GM23338 (cell line): ENCODE measurements at places on chromosomes 5 and 9. TPM values are rescaled to one million over a fixed set of nuclear protein-coding genes. Genes with fewer than 3 reads are reported as not detected.
A peak's percentile ranks its signal among the peaks of the same experiment; 100 is the strongest.

FAM221B gene
- total RNA-seq, result not detected in 2 replicates

CCDC171 gene
- 3.5 and 4.4 TPM in 2 replicates for total RNA-seq

PTCH1 gene
- total RNA-seq, result 34.1 and 36.9 TPM in 2 replicates

PCDHAC2 gene
- total RNA-seq, result 11.8 and 13.1 TPM in 2 replicates

ZNF474 gene
- total RNA-seq, result 0.59 TPM in 1 of 2 replicates, not detected in the other

TNFSF8 gene
- total RNA-seq, result not detected in 2 replicates

OBP2B gene
- total RNA-seq, result not detected in 2 replicates

DNA sequence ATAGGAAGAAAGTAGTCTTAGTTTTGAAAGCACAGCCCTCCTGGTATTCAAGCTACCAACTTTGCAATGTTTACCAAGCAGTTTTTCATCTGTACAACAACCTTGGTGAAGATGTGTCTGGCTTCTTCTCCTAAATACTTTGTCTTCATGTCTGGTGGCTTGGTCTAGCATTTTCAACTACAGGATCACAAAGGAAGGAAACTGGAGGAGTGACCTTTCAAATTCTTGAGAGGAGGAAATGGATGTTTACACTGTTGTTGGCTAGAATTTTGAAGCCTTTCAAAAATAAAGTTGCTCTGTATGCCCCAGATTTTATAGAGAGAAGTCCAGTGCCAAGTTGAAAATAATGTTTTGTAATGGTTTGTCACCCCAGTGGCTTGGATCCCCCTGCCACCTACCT is 16.3 kb downstream of the PAM start:
- no peak overlapping the region for H3K27ac ChIP-seq
- H3K27me3 ChIP-seq, result no peaks in the 10 kb centered on the region
- DNase-seq, result no peak
- no peaks in the 10 kb centered on the region for H3K36me3 ChIP-seq
- no peak overlapping the region; the same call in 1 of the 2 replicates for H3K4me3 ChIP-seq

DNA sequence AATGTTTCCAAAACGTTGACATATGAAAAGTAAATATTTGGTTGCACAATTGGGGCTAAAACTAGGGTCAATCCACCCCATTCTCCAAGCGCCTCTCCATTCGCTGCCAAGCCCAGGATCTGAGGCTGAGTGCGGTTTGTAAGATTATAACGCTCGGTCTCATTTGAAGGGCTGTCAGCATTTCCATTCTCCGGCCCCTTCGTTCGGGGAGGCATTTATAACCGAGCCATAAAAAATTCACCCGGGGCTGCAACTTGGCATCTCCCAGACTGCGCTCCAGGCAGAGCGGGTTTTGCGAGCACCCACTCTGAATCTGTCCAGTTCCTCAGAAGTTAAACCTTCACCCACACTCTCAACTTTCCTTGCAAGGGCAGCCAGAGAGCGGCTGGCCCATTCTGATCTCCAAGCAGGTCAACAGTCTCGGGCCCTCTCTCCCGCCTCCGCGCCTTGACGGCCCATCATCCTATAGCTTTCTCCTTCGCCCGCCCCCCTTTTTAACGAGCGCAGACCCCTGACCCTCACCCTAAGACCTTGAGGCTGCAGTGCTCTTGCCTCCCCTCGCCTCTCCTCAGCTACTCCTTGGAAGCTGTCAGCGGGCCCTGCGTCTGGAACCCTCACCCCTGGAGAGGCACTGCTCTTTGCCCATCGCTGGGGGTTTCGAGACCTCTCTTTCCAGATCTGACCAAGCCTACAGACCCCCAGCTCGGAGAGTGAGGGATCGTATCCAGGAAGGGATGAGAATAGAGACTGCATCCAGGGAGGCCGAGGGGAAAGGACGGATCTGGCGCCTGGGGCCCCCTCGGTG is 1.1 kb downstream of the SLIT3 start:
- peaks cover 45% of the 10 kb centered on the region for H3K27me3 ChIP-seq
- H3K4me3 ChIP-seq, result peak overlapping the region; percentile 69
- H3K27ac ChIP-seq, result no peak overlapping the region
- H3K36me3 ChIP-seq, result no peaks in the 10 kb centered on the region
- DNase-seq, result peak; percentile 50

DNA sequence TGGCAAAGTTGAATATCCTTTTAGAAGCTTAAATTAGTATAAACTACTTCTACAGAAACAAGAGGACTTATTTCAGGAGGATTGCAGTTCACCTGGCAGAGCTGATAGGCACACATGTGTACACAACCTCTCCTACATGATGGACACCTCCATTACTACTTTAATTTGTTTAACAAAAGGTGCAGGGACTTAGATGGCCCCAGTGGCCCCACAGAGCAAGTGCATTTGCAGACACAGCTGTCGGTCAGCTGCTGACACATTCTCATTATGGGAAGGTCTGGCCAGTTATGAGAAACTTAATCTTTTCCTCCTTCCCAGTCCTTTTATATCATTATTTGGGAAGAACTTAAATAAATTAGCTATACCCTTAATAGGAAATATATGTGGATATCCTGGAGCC is 28.3 kb downstream of the TDRD7 start:
- H3K4me1 ChIP-seq, result no peaks in the 10 kb centered on the region; the same call in 1 of the 2 replicates
- H3K36me3 ChIP-seq, result no peaks in the 10 kb centered on the region
- no peak overlapping the region for H3K27ac ChIP-seq
- no peak overlapping the region for H3K4me3 ChIP-seq

DNA sequence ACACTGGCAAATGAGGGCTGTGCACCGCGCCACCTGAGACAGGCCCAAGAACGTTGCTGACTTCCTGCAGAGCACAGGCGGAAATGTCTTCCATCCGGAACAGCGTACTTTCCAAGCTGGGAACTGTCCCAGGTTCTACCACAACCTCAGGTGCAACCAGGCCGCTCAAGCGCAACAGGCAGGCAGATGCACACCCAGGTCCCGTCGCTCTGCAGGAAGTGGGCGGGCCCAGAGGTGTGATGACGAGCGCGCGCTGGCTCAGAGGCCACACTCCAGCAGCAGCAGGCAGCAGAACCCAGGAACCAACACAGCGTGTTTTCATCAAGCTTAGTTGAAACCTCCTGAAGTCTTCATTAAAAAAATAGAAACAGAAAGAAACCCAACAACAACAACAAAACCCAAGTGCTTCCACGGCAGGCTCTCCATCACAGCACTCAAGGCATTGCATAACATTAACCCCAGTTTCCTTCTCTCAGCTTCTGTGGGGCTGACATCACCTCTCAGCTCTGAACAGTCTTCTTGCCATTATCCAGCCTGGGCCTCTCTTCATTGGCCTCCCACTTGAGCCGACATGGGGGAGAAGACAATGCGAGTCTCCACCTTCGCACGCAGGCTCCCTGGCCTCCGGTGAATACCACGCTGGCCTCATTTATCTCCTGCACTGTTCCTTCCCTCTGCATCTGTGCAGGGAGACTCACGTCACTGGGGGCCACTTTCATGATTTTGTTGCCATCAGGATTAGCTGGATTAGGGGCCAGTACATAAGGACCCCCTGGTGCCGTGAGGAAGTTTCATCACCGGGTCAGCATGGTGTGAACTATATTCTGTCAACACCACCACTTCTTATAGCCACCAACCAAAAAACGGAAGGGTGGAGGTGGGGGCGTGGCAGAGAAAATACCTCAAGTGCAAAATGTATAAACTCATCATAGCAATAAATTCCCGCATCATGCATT is 22.1 kb downstream of the PTCH1 start:
- H3K27me3 ChIP-seq, result no peaks in the 10 kb centered on the region
- peak; percentile 70 for DNase-seq
- H3K4me3 ChIP-seq, result no peak overlapping the region
- peak overlapping the region; percentile 52; the same call in 1 of the 2 replicates for H3K27ac ChIP-seq
- no peaks in the 10 kb centered on the region for H3K36me3 ChIP-seq

DNA sequence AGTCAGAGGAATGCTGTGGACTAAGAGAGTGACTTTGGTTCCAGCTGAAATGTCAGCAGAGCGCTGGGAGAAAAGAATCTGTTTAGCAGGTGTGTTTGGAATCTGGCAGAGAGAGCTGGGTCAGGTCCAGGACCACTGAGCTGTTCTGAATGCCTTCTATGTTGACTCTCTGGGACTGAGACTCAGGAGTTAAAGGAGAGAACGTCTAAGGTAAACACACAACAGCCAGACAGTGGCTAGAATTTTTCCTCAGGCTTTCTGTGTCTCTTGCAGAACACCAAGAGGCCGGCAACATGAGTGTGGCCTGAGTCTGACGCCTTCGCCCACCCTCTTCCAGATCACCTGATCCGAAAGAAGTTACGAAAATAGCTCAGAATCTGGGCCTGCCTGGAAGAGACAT is 107.2 kb upstream of the ZNF462 start:
- H3K4me1 ChIP-seq, result peaks cover 41% of the 10 kb centered on the region
- no peak overlapping the region for H3K4me3 ChIP-seq
- H3K27me3 ChIP-seq, result no peaks in the 10 kb centered on the region
- H3K27ac ChIP-seq, result no peak overlapping the region
- DNase-seq, result no peak

DNA sequence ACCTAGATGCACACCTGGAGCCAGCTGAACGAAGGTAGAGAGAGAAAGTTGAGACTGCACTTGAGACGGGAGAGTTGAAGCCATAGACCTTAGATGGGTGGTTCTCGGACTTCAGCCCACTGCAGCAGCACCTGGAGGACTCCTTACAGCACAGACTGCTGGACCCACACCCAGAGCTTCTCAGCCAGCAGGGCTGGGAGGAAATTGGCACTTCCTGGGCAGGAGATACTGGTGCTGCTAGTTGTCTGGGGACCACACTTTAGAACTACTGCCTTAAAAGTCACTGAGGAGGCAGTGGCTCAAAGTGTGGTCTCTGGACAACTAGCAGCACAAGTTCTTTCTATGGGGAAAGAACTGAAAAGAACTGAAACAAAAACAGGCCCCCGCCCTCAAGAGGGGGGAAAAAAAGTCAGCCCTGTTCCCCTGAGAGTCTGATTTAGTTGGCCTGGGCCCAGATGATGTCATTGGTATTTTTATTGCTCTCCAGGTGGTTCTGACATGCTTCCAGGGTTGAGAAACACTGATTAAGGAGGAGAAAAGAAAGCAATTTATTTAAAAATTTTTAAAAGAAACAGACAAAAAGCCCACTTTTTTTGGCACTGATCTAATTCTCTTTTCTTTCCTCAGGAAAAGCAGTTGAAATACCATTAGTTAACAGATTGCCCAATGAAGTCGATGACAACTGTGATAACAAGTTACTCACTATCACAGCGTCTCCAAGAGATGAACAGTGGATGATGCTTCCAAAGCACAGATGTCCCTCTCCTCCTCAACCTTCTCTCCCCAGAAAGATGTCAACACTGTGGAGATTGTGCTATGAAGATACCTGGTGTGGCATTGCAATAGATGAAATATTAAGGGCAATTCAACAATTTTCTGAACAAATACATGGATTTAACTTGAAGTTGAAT is 73.6 kb upstream of the ADAMTS16 start:
- peaks cover 7% of the 10 kb centered on the region; the same call in 1 of the 2 replicates for H3K4me1 ChIP-seq
- H3K36me3 ChIP-seq, result no peaks in the 10 kb centered on the region
- no peak for DNase-seq
- no peak overlapping the region for H3K4me3 ChIP-seq
- no peak overlapping the region for H3K27ac ChIP-seq

GRCh38 chr9:121348221-121348620 is 21.8 kb downstream of the STOM start:
- H3K4me3 ChIP-seq, result no peak overlapping the region
- no peaks in the 10 kb centered on the region for H3K4me1 ChIP-seq
- H3K36me3 ChIP-seq, result peaks cover 10% of the 10 kb centered on the region; the same call in 1 of the 2 replicates
- DNase-seq, result no peak
- H3K27me3 ChIP-seq, result no peaks in the 10 kb centered on the region

DNA sequence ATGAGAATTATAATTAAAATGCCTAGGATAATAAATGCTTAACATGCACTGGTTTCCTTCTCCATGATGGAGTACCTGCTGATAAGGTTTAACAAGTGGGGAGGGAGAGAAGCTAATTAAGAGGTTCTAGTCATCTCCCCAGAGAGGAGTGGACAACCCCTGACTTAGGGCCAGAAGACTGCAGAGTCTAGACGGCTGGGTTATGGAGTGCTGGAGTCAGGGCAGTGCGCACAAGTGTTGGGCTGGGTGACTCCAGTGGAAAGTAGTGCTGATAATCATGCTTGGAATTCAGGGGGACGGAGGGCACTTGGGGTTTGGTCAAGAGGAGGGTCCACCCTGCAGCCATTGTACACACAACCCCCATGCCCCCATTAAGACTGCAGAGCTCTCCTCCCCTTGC is 32.8 kb upstream of the TGFBI start:
- DNase-seq, result no peak
- no peak overlapping the region for H3K4me3 ChIP-seq
- no peak overlapping the region for H3K27ac ChIP-seq
- no peaks in the 10 kb centered on the region for H3K36me3 ChIP-seq
- H3K4me1 ChIP-seq, result no peaks in the 10 kb centered on the region

- DNase-seq, result no peak
- no peak overlapping the region for H3K27ac ChIP-seq
- H3K27me3 ChIP-seq, result no peaks in the 10 kb centered on the region
- no peaks in the 10 kb centered on the region for H3K36me3 ChIP-seq
- no peak overlapping the region for H3K4me3 ChIP-seq
Observed at GRCh38 chr5:96546120-96546519, 113.1 kb upstream of the PCSK1 start.

GRCh38 chr5:74072646-74073045 is 446.6 kb downstream of the ARHGEF28 start:
- no peaks in the 10 kb centered on the region for H3K36me3 ChIP-seq
- H3K27me3 ChIP-seq, result no peaks in the 10 kb centered on the region
- H3K4me3 ChIP-seq, result no peak overlapping the region
- no peak for DNase-seq
- no peak overlapping the region for H3K27ac ChIP-seq

- no peak overlapping the region for H3K4me3 ChIP-seq
- no peak overlapping the region for H3K27ac ChIP-seq
- H3K4me1 ChIP-seq, result no peaks in the 10 kb centered on the region
- H3K36me3 ChIP-seq, result no peaks in the 10 kb centered on the region
- H3K27me3 ChIP-seq, result no peaks in the 10 kb centered on the region
Observed at GRCh38 chr9:95092262-95093072, 225.0 kb downstream of the FANCC start.

DNA sequence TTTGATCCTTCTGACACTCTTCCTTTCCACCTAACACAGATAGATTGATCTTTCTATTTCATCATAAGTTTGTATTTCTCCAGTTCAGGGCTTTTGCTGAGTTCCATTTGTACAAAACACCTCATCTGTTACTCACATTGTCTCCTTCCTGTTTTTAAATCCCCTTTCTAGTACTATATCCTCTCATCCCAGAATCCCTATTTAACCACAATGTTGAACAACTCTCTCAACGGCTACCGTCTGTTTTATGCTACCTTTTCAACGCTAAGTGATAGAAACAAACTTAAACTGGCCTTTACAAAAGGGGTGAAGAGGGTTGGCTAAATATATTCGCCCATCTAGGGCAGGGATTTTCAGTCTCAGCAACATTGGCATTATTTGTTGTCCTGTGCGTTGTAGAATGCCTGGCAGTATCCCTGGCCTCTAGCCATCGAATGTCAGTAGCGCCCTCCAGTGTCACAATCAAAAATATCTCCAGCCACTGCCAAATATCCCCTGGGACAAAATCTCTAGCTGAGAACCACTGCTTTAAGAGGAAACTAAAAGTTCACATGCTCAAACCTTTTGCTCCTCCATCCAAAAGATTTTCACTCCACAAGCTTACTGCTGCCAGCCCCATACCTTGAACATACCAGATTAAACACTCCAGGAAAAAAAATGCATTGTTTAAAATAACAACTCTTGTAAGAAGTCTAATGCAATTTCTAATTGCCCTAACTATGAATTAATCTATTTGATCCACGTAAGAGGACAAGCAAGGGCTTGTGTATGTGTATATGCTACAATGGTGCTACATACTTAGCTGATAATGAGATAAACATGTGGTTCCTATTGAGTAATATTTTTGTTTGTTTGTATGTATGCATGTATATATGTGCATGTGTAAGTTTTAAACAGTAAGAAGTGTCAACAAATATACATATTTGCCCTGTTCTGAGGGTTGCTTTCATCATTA is 344.0 kb downstream of the PTPRD start:
- H3K36me3 ChIP-seq, result no peaks in the 10 kb centered on the region
- 0 out of 2 replicates have a peak, but pooled peaks cover under 1% of the 10 kb centered on the region for H3K4me1 ChIP-seq
- no peak overlapping the region for H3K27ac ChIP-seq
- DNase-seq, result peak; percentile 73
